ENCODE measurements at places on chromosomes 4 and X. TPM values are rescaled to one million over a fixed set of nuclear protein-coding genes. Genes with fewer than 3 reads are reported as not detected.

- no peak for ATAC-seq
Observed at GRCh38 chr4:110618581-110619462, 4.1 kb downstream of the PITX2 start.

GRCh38 chr4:80266253-80266901 lies at the start of gene FGF5:
Gene FGF5 (plus strand): TSS chr4:80266664. CDS start chr4:80266825, 161 bp downstream.
- peak; percentile 90 for ATAC-seq

DNA sequence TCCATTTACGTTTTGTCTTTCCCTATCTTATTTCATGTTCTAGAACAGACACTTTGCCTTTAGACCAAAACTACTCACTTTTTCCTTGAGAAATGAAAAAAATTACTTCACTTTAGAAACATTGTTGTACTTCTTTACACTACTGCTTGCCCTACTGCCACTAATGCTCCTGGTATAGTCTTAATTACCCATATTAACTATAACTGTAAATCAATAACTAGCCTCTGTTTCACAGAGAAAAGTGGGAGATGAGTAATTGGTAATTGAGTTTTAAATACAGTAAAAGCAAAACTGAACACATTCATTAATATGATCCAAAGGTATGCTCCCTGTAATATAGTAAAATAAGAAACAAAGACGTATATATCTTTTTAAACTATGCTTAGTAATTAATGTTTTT lies 111.1 kb upstream of the JADE1 start:
- no peak for ATAC-seq

DNA sequence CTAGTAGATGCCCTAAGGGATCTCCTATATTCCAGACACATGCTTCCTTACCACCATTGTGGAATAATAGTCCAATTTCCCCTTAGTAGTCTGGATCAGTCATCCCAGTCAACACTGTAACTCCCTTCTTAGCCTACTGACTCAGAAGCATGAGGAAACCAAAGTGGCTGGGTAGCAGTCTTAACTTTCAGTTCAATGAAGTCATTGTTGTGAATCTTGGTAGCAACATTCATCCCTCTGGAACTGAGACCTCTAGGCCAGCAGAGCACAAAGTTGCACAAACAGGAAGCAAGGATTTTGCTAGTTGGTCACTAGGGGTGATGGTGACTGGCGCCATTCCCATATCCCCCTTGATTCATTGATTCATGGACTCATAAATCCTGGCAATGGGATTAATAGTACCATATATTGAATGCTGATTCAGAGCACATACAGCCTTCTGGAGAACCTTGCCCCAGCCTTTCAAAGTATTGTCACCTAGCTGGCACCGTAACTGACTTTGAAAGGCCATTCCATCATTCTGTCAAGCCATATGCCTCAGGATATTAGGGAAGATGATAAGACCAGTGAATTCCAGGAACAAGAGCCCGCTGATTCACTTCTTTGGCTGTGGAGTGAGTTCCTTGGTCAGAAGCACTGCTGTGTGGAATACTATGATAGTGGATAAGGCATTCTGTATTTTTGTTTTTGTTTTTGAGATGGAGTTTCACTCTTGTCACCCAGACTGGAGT lies 19.7 kb upstream of the GPAT3 start:
- ATAC-seq: no peak

DNA sequence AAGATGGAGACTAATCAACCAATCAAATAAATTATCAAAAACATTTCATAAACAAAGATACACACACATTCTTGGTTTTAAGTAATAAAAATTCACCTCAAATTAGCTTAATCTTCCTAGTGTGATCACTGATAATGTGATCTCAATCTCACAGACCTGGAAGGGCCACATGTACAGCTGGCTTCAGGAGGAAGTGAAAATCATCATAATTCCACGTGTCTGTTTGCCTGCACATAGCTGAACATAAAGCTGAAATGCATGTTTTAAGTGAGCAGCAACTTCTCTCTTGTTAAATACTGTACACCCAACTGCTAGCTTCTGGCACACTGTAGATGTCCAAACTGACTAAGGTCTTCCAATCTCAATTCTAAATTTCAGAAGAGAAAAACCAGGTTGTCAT lies 53.8 kb downstream of the ARHGAP6 start:
- ATAC-seq: no peak

DNA sequence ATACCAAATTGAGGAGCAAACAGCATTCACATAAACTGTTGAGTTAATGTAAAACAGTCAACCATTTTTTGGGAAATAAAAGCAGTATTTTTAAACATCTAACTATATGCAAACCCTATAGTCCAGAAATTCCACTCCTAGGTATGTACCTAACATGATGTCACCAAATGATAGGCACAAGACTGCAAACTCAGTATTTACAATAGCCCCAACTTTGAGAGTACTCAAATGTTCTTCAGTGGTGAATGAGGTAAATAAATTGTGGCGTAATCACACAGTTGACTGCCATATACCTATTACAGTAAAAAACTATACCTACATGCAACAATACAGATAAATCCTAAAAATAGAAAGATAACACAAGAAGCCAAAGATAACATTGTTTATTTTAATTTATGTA lies 1243.8 kb upstream of the ADGRL3 start:
- no peak for ATAC-seq

GRCh38 chr4:29295280-29295679 lies 1424.9 kb upstream of the PCDH7 start:
- ATAC-seq: no peak

CXCL9 gene
- total RNA-seq: not detected

SLC25A31 gene
- not detected for total RNA-seq

POU3F4 gene
- not detected for total RNA-seq

CTAG1B gene
- not detected for total RNA-seq
